ENCODE measurements at places on chromosomes 12 and 14.

GRCh38 chr14:59103396-59103795, 85.1 kb upstream of the DAAM1 start:
- DNase-seq, result no peak

- no peak for DNase-seq
Measured at GRCh38 chr14:92223025-92223424, 99.9 kb upstream of the SLC24A4 start.

GRCh38 chr12:125573271-125573670, 508.0 kb downstream of the AACS start:
- no peak for DNase-seq

DNA sequence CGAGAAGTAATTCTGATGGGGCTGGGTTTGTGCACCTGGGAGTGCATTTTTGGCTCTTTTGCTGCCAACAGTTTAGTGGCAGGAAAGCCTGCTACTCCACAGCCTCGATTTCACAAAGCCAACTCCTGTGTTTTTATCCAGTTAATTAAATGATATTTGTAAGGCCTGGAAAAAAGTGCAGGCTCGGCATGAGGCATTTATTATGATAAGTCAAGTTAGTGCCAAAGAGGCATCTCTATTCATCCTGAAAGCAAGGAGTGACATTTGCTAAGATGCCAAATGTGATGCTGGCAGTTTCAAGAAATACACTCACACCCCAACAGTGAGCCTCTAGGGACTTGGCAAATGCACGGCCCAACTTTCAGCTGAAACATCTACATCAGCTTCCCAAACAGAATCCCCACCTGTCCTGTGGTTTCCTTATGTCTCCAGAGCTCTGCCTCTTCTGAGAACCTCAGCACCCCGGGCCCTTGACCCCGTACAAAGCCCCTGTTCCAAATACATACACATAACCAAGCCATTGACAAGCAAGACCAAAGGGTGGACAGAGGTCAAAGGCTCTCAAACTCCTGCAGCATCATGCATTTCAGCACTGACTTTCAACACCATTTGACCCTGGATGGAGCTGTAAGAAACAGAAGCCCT, 955.1 kb upstream of the TMEM132C start:
- DNase-seq, result no peak

DNA sequence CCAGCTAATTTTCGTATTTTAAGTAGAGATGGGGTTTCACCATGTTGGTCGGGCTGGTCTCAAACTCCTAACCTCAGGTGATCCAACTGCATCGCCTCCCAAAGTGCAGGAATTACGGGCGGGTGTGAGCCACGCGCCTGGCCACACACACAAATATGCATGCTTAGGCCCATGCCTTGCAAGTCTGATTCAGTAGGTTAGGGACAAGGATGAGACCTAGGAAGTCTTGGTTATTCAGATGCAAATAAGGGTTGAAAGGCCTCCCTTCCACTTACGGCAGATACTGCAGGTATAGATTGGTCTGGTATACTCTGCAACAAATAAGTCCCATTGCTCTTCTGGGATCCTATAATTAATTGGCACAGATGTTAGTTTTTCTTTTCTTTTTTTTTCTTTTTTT, 32.9 kb downstream of the TXNRD1 start:
- no peak for DNase-seq

GRCh38 chr14:32367516-32367915, 38.4 kb downstream of the AKAP6 start:
- no peak for DNase-seq

- DNase-seq, result peak; percentile 83
Measured at GRCh38 chr14:103109535-103110441, 13.5 kb upstream of the TNFAIP2 start.

Data from NCI-H460 (cell line).